ENCODE measurements at places on chromosomes 1 and 21.

- no peak overlapping the region for H3K4me3 ChIP-seq
- H3K27me3 ChIP-seq = no peaks in the 10 kb centered on the region
- H3K27ac ChIP-seq = no peak overlapping the region
- DNase-seq = no peak
These were observed 4.6 kb downstream of the MTARC1 start for GRCh38 chr1:220791285-220791684.

- H3K27me3 ChIP-seq = no peaks in the 10 kb centered on the region
- DNase-seq = no peak
- no peak overlapping the region for H3K27ac ChIP-seq
These were observed 339.4 kb upstream of the USP24 start for GRCh38 chr1:55554611-55555010.

DNA sequence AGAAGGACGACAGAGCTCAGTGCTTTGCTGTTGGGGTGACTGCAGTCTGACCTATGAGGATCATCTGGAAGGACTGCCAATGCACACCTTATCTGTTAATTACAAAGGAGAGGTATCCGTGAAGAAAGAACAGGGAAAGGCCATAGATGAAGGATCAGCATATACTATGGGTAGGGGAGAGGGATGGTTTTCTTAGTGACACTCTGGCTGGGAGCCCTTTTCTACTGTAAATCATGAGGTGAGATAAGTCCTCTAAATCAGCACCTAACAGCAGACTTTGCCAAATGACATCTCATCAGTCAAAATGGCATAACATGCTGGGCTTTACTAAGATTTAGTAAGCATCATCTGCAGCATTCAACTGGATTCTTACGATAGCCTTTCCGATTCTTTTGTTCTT is 100.0 kb downstream of the PLPPR5 start:
- no peak overlapping the region for H3K4me3 ChIP-seq
- H3K27ac ChIP-seq = no peak overlapping the region
- H3K27me3 ChIP-seq = no peaks in the 10 kb centered on the region

- H3K36me3 ChIP-seq = no peaks in the 10 kb centered on the region
- no peaks in the 10 kb centered on the region for H3K27me3 ChIP-seq
- no peak overlapping the region for H3K4me3 ChIP-seq
- H3K27ac ChIP-seq = no peak overlapping the region
- no peak for DNase-seq
- no peaks in the 10 kb centered on the region for H3K4me1 ChIP-seq
These were observed 47.1 kb downstream of the SLC9C2 start for GRCh38 chr1:173555651-173556305.

DNA sequence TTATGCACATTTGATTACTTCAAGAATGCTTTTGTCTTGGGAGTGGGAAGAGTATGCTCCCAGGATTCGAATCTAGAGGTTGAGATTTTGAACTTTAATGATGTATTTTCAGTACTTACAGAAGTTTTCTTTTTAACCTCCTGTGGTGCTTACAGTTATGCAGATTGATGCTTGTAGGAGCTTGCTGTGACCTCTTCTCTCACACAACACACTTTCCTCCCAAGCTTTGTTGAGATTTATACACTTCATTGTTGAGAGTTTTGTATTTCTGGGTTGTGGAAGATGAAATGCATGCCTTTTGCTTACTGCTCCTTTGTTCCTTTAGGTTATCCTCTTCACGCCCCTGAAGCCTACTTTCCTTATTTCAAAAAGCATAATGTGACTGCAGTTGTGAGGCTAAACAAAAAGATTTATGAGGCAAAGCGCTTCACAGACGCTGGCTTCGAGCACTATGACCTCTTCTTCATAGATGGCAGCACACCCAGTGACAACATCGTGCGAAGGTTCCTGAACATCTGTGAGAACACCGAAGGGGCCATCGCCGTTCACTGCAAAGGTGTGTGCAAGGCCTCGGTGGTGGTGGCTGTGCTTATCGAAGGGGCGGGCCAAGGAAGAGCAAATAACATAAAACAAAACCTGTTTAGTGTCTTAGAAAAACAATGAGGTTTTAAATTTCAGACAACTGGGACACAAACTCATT is 75.5 kb upstream of the GPR88 start:
- no peak for DNase-seq
- H3K36me3 ChIP-seq = no peaks in the 10 kb centered on the region
- no peak overlapping the region for H3K27ac ChIP-seq
- H3K4me3 ChIP-seq = no peak overlapping the region

GRCh38 chr1:233972563-233972950 is 68.1 kb downstream of the SLC35F3 start:
- no peaks in the 10 kb centered on the region for H3K4me1 ChIP-seq
- no peaks in the 10 kb centered on the region for H3K36me3 ChIP-seq
- H3K27me3 ChIP-seq = peaks cover 1% of the 10 kb centered on the region
- no peak overlapping the region for H3K27ac ChIP-seq
- no peak for DNase-seq

- no peaks in the 10 kb centered on the region for H3K27me3 ChIP-seq
- no peaks in the 10 kb centered on the region for H3K4me1 ChIP-seq
- DNase-seq = peak; percentile 69
- peak overlapping the region; percentile 5 for H3K27ac ChIP-seq
- H3K36me3 ChIP-seq = no peaks in the 10 kb centered on the region
These were observed 1211.6 kb upstream of the ADGRL4 start for GRCh38 chr1:80218112-80218511.

DNA sequence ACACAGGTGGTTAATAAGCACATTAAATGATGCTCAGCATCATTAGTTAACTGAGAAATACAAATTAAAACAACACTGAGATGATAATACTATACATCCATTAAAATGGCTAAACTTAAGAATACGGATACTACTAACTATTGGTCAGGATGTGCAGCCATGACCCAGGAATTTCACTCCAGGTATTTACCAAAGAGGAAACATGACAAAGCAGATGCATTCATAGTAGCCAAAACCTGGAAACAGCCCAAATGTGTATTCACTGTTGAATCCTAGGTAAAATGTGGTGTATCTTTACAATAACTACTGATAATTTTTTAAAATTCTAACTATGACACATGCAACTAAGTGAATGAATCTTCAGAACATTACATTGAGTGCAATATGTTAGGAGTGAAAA is 73.0 kb downstream of the PTPRC start:
- no peak overlapping the region for H3K27ac ChIP-seq
- H3K4me3 ChIP-seq = no peak overlapping the region
- DNase-seq = no peak

DNA sequence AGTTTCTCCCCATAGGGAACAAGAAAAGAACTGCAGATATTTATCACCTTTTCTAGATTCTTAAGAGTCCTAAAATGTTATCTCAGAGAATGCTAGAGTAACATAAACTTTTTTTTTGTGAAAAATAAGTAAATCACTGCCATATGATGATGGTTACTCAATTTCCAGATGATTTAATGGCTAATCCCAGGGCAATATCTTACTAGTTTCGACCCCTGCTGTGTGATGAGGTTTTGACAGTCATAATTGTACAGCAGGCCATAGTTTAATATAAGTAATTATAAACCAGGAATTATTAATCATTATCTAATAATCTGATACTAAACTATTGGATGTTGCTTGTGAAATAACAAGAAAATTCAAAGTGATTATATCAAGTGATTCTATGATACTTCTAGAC is 210.6 kb downstream of the HLX start:
- DNase-seq = no peak
- peaks cover 3% of the 10 kb centered on the region for H3K4me1 ChIP-seq
- H3K4me3 ChIP-seq = no peak overlapping the region
- H3K27me3 ChIP-seq = no peaks in the 10 kb centered on the region

DNA sequence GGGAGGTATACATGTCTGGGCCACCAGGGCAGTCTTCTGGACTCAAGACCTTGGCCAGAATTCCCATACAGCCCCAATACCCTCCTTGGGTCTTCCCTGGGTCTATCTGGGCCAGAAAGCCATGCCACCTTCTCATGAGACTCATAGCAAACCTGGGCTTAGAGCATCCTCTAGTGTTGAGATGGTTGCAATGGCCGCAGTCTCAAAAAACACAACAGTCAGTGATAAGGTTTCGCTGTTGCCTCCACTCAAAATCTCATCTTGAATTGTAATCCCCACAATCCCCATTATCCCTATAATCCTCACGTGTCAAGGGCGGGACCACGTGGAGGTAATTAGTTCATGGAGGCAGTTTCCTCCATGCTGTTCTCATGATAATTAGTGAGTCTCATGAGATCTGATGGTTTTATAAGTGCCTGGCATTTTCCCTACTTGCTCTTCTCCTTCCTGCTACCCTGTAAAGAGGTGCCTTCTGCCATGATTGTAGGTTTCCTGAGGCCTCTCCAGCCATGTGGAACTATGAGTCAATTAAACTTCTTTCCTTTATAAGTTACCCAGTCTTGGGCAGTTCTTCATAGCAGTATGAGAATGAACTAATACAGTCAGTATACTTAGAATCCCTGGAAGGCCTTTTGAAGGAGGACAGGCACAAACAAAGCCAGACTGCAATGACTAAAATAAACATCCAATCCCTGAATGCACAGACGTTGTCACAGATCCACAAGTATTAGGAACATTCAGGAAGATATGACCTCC is 77.0 kb downstream of the CTH start:
- H3K4me3 ChIP-seq = no peak overlapping the region
- H3K27ac ChIP-seq = no peak overlapping the region
- H3K36me3 ChIP-seq = no peaks in the 10 kb centered on the region
- DNase-seq = peak; percentile 42

GRCh38 chr1:11772458-11772857 is 10.5 kb downstream of the C1orf167 start:
- H3K27me3 ChIP-seq = no peaks in the 10 kb centered on the region
- no peaks in the 10 kb centered on the region for H3K4me1 ChIP-seq
- H3K27ac ChIP-seq = no peak overlapping the region
- H3K36me3 ChIP-seq = no peaks in the 10 kb centered on the region
- DNase-seq = no peak
- no peak overlapping the region for H3K4me3 ChIP-seq

GRCh38 chr1:56265216-56265615 is 314.1 kb downstream of the PLPP3 start:
- no peak overlapping the region for H3K27ac ChIP-seq
- no peaks in the 10 kb centered on the region for H3K27me3 ChIP-seq
- no peaks in the 10 kb centered on the region for H3K4me1 ChIP-seq
- H3K36me3 ChIP-seq = no peaks in the 10 kb centered on the region
- DNase-seq = no peak
